ENCODE measurements at places on chromosomes 2 and 18.

- DNase-seq = no peak
Measured at GRCh38 chr2:113672326-113672932, 45.4 kb downstream of the RABL2A start.

DNA sequence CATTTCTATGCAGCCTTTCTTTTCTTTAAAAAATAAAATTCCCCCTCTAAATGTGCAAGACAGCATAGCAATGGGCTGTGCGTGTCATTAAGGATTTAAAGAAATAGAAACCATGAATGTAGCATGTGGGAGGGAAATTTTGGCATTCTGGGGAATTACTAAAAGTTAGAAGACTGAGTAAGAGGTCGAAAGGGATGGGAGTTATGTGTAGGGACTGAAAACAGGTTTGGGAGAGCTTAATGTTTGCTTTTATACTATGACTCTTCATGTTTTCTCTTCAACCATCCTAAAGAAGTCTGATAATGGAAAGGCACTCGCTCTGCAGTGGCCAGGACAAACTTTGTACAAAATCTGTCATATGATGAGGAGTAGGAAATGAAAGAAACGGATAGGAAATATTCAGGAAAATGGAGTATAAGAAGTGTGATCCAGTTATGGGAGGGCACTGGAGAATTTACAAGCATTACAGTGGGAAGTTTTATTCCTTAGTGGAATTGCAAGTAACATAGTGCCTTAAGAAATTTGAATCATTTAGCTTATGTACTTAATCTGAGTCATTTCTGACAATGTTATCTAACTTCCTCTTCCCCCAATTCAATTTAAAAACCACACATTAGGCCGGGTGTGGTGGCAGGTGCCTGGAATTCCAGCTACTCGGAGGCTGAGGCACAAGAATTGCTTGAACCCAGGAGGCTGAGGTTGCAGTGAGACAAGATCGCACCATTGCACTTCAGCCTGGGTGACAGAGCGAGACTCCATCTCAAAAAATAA is 20.6 kb downstream of the TMEM87B start:
- DNase-seq = no peak

DNA sequence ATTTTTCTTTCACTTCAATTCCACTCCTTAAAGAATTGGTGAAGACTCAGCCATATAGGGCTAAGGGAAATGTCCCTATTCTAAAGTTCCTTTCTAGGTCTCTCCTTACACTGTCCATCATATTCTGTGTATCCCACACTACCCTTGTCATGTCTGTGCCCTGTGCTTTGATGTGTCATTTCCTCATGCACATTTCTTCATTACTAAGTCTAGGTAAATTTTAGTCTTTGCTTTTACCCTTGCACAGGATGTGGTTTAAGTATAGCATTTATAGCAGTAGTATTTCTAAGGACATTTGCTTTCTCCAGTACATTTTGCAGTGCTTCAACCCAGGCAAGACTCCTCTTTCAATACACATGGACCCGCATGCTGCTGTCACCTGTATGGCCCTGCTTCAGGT is 221.5 kb upstream of the ACVR2A start:
- no peak for DNase-seq

GRCh38 chr2:109030870-109031475 is 42.0 kb upstream of the EDAR start:
- DNase-seq = no peak

- DNase-seq = no peak
Measured at GRCh38 chr2:7819850-7820249, 862.0 kb upstream of the ID2 start.

DNA sequence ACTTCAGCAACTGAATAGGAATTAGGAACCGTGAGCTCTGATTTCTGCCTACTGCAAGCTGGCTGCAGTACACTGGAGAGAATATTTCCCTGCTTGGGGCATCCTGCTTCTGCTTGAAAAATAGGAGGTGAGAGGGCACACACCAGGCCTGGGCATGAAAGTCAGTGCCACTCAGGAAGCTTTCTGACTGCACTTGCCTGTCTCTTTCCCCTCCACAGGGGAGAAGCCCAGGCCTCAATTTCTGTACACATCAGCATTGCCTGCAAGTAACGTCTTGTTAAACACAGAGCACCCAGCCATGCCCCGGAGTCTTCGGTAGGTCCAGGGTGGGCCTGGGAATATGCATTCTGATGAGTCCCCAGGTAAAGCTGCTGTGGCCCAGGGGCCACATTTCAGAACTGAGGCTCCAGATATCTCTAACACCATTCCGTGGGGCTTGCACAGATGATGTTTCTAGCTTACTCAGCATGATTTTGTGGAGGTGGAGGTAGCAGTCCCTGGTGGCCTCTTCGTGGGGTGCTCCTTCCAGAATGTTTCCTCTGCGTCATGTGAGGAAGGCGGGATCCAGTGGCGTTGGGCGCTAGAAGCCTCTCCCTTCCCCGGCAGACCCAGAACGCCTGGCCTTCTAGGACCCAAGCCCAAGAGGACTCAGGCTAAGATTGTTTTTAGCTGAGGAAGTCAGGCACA is 114.1 kb downstream of the ZBTB7C start:
- no peak for DNase-seq

DNA sequence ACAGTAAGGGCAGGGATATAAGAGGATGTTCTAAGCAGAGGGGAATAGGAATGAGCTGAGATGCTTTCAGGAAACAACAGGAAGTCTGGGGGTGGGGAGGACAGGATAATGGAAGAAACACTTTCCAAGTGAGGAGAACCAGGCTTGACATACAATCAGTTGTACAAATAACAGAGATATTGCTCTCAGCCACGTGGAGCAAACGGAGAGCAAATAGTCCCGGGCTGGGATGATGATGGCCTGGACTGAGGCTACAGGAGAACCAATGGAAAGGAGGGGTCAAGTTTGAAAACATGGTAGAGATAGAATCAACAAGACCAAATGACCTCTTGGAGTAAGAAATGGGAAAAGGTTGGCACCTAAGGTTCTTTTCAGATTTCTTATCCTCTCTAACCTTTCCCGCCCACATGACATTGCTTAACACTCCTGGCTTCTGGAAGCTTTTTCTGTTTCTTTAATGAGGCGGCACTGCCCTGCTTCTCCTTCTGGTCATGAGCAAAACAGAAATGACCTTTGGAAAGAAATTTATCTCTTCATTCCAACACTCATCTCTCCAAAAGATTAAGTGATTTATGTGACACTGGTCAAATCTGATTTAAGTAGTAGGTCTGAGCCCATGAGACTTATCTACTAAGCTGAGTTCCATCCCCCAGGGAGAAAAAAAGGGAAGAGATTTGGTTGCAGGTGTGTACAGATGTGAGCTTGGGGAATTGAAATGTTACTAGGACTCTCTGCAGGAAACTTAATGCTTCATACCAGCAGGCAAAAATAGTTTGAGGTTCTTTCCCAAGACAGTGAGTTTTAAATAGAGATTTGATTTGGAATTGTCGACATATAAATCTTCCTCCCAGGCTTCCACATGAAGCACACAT is 442.9 kb upstream of the HNRNPA3 start:
- DNase-seq = no peak

Data from retina (tissue), 1 donor.